ENCODE measurements at places on chromosomes 5 and 9.

DNA sequence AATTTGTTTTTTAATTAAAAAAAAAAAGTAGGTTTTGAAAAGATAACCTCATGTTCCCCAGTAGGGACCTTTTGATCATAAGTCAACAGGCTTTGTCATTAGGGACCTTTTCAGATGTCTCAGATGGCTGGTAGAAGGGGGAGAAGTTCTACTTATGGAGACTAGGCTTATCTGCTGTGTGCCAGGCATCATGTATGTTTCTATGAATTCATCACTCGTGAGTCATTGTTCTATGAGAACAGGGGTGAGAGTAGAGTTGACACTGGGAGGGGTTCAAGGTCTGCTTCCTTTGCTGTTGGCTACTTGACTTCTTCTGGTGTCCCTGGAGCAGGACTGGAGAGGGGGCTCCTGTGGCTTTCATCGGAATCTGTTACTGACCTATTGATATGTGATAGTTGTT is 138.8 kb downstream of the KDM4C start:
- DNase-seq, result no peak

GRCh38 chr5:75054134-75054930 is 2.0 kb upstream of the GCNT4 start:
- DNase-seq, result no peak

GRCh38 chr5:80364892-80365291 is 43.0 kb upstream of the ZFYVE16 start:
- no peak for DNase-seq

GRCh38 chr9:122464633-122465567 is 12.8 kb downstream of the OR1J1 start:
- peak; percentile 57 for DNase-seq

GRCh38 chr5:138986186-138986800 is 111.2 kb upstream of the LRRTM2 start:
- DNase-seq, result no peak

- DNase-seq, result no peak
Measured at GRCh38 chr5:53503562-53504218, 23.3 kb downstream of the FST start.

DNA sequence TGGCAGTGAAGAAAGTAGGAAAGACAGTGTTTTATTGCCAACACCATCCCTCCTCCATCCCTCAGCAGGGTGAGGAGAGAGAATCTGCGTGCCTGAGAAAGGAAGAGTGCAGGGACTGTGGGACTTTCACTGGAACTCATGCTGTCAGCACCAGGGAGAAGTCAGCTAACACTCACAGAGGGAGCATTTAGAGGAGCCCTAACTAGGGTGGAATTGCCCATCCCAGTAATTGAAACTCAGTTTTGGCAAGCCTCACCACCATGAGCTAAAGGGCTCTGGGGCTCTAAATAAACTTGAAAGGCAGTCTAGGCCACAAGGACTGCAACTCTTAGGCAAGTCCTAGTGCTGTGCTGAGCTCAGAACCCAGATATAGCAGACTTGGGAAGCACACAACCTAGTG is 622.3 kb downstream of the SEMA5A start:
- DNase-seq, result no peak

All from RCC 7860 (cell line).